NCI-H526 (cell line): ENCODE measurements at places on chromosomes 13 and 19.

GRCh38 chr19:11096210-11096841, 7.1 kb downstream of the LDLR start:
- no peak for DNase-seq

DNA sequence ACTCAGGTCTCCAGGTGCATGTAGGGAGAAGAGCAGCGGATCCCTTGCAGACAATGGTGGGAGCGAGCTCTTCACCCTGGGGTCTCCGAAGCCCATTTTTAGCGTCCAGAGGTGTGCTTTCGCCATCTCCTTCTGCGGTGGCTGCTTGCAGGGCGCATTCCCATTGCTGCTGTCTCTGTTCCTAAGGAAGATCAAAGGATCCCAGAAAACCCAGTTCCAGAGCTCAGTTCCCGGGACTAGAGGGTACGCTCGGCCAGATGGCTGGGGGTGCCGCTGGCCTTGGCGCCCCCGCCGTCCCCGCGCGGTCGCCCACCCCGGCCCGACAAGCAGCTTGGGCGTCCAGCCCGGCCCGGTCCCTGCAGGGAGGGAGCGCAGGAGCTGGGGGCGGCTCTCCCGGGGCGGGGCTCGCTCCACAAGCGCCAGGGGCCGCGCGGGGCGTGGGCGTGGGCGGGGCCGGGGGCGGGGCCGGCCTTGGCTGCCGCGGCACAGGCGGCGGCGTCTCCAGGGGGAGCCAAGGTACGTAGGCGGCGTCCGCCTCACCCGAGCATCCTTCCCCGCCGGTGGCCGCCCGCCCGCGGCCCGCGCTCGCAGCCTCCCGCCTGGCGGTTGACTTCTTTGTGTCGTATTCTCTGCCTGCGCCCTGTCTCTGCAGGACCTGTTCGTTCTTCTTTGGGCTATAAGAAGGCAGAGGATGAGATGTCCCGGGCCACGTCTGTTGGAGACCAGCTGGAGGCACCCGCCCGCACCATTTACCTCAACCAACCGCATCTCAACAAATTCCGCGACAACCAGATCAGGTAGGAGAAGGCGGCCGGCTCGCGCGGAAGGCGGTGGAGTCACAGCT, 96.8 kb downstream of the ATP8A2 start:
- peak; percentile 89 for DNase-seq

DNA sequence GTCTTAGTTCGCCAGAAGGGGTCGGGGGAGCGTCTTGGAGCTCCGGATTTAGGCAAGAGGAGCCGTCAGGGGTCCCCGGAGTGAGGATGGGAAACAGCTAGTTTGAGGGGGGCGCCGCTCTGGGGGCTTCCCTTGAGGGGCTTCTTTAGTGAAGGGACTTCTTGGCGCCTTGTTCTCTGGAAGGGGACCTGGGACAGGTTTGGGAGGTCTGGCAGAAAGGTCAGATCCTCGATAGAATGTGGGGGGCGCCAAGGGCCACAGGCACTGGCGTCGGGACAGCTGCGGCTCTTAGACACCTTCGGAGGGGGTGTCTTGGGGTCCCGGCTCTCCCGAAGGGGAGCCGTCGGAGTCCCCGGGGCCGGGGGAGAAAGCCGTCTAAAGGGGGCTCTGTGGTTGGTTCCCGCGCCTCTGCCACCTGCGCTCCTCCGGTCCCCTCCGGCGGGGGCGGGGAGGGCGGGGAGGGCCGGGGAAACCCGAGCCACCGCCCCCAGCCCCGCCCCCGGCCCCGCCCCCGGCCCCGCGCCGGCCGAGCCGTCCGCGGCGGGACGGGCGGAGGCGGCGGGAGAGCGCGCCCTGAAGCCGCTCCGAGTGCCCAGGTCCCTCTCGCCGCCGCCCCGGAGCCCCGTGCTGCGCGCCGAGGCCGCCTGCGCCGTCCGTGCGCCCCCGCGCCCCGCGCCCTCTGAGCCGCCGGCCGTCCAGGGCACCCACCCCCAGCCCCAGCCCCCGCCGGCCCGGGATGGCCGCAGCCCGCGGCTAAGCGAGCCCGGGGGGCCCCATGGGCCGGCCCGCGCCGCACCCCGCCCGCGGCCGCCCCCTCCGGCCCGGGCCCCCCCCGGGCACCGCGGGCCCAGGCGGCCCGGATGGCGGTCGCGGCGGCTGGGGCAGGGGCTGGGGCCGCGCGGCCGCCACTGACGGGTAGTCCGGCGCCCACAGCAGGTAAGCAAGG, at the start of gene NRTN:
TSS of gene NRTN (plus strand) at position 552 of the 946 bp plus-strand sequence. CDS start 19,099 bp downstream, outside the sequence.
- peak; percentile 44 for DNase-seq

- DNase-seq: no peak
Observed at GRCh38 chr19:277581-278165, 13.5 kb downstream of the PLPP2 start.

- no peak for DNase-seq
Observed at GRCh38 chr13:59358014-59358413, 805.7 kb downstream of the DIAPH3 start.

DNA sequence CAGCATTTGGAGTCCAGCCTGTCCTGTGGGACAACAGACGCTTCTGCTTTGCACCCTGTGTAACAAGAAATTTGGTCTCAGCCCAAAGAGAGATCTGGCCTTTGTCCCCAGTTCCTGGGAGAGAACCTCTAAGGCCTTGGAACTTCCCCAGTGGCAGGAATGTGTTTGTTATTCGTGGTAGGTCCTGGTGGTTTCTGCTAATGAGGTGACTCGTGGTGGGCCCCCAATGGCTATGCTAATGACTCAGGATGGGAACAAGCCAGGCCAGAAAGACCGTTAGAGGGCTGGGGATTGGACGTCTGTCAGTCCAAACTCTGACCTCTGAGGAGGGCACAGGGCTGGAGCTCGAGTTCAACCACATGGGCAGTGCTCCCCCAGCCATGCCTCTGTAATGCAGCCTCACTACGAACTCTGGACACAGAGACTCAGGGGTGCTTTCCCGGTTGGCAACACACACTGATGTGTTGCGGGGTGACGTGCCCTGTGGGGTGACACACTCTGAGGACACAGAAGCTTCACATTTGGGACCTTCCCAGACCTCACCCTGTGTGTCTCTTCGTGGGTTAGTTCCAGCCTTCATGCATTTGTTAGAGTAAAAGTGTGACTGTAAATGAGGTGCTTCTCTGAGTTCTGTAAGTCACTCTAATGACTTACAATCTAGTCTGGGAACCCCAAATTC, 38.9 kb downstream of the TEX29 start:
- DNase-seq: no peak

GRCh38 chr19:6229951-6230712, 49.6 kb downstream of the MLLT1 start:
- DNase-seq: no peak

DNA sequence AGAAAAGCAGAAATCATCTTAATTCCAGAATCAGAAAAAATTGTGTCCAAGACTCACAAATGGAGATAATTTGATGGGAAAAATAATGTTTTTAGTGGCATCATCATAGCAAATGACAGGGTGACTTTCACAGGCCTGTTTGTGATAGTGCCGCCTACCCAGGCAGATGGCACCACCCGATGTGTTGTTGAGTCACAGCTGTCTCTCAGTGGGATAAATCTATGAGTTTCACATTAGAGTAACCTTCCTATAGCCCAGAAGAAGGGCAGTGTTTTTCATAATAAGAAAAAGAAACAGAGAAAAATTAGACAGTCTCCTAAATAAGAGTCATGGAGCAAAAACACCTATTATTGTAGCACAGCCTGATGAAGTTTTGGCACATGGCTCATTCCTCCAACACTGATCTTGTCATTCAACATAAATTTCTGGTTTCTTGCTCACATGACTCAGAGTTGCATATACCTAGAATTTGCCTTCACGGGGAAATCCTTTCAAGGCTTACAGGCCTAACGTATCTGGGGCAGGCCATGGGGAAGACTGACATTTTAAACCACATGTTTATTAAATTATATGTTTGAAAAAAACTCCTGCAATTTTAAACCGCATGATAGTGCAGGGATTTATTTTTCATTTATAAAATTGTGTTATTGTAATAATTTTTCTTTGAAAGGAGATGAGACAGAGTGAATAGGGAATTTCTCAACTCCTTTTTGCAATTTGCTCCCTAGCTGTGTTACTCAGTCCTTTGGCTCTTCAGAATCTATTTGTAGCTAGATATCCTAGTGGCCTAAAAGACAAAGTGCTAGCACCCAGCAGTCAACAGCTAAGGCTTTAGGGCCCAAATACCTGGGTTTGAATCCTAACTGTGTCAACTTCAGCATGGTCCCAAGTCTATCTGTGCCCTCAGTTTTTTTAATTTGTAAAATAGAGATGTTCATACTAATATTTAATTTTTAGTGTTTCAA, 393.7 kb downstream of the NDFIP2 start:
- DNase-seq: no peak

GRCh38 chr13:49638030-49638743, 9.9 kb downstream of the ARL11 start:
- no peak for DNase-seq

DNA sequence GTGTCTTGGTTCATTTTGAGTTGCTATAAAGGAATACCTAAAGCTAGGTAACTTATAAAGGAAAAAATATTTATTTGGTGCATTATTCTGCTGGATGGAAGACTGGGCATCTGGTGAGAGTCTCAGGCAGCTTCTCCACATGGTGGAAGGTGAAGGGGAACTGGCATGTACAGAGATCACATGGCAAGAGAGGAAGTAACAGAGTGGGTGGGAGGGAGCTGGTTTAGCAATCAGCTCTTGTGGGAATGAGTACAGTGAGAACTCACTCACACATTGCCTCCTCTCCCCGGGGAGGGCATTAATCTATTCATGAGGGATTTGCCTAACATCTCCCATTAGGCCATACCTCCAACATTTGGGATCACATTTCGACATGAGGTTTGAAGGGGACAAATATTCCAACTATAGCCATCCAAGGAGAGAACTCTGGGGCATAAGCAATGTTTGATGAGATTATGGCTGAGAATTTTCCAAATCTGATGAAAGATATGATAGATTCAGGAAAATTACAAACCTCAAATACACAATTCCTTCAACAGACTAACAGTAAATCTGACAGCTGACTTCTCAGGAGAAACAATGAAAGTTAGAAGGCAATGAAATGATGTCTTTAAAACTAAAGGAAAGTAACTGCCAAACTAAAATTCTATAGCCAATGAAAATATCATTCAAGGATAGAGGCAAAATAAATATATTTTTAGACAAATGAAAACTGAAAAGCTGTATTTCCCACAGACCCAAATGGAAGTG, 52.5 kb downstream of the MTUS2 start:
- no peak for DNase-seq

DNA sequence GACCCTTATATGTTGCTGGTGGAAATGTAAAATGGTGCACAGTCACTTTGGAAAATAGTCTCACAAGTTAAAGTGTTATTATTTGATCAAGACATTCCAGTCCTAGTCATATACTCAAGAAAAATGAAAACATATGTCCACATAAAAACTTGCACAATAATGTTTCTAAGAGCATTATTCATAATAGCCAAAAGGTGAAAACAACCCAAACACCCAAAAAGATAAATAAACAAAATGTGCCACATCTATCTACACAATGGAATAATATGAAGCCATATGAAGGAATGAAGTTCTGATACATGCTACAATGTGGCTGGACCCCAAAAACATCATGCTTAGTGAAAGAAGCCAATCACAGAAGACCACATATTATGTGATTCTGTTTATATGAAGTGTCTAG, 14.4 kb upstream of the AKAP8 start:
- DNase-seq: no peak

DNA sequence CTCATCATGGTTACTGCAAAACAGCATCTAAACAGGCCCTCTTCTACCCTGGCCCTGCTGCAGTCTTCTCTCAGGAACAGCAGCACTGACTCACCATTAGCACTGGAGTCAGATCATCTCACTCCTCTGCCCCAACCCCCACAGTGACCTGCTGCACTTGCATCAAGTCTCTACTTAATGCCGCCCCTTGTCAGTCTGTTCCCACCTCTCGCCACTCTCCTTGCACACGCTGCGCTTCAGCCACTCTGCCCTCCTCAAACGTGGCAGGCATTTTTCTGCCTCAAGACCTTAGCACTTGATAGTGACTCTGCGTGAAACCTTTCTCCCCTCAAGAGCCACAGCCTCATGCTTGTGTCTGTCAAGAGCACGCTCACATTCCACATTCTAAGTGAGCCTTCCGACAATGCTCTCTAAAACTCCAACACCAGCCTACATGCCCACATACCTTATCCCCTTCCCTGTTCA, 22.1 kb downstream of the MIPEP start:
- no peak for DNase-seq

GRCh38 chr19:39514840-39515550, at the start of gene SELENOV:
Gene SELENOV (plus strand): TSS chr19:39515139. CDS start chr19:39515213, 74 bp downstream.
- peak; percentile 87 for DNase-seq

GRCh38 chr13:87677496-87678371, 6.6 kb downstream of the SLITRK5 start:
- peak; percentile 69 for DNase-seq

DNA sequence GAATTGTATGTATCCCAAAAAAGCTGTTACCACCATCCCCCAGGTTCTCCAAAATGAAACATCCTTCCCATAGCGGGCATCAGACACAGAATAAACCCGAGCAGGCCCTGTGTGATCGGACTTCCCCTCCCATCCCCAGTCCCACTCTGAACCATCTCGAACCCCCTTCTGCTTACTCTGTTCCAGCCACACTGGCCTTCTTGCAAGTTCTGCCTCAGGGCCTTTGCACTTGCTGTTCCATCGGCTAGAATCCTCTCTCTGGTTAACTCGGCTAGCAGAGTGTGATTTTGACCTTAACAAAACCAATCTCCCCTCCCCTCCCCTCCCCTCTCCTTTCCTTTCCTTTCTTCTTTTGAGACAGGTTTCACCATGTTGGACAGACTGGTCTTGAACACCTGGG, 15.7 kb downstream of the AP2S1 start:
- DNase-seq: no peak

GRCh38 chr13:66657165-66657881, 572.8 kb downstream of the PCDH9 start:
- DNase-seq: no peak

GRCh38 chr13:89541091-89542030, 1806.1 kb upstream of the MIR17HG start:
- peak; percentile 13 for DNase-seq

- no peak for DNase-seq
Observed at GRCh38 chr13:92553470-92554114, 673.0 kb upstream of the GPC6 start.

DNA sequence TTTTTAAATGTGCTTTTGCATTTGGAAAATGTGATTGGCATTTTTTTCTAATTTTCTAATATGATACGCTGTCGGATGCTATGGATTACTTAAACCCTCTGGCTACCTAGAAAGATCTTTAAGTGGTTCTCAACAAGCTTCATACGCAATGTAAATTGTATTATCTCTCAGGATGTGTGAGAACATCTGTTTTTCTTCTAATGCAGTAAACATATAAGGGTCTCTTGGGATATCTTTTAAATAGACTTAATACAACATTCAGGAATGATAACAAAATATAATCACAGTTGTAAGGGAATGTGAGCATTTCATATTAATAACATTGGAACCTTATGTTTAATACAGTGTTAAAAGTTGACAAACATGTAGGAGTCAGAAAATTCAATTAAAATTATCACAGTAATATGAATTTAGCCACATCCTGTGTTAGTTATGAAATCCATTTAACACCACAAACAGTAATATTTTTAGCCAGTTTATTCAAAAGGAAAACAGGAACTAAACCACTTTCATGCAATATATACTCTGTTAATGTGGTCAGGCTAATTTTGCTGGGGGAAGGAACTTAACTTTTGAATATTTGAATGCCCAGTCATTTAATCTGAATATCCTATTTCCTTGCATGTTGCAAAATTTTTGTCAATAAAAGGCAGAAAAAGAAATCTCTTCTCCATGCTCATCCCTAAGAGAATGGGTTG, 15.0 kb upstream of the ALOX5AP start:
- no peak for DNase-seq

- DNase-seq: no peak
Observed at GRCh38 chr19:14135355-14135754, 1.0 kb downstream of the ASF1B start.
